Ovary (tissue), 10 donors: ENCODE measurements at places on chromosomes 1 and 21. TPM values are rescaled to one million over a fixed set of nuclear protein-coding genes. Genes with fewer than 3 reads are reported as not detected.

- H3K27ac ChIP-seq: no peak overlapping the region
- DNase-seq: no peak
- H3K4me1 ChIP-seq: no peaks in the 10 kb centered on the region
- no peak overlapping the region for H3K4me3 ChIP-seq
These were observed 190.2 kb downstream of the MATN1 start for GRCh38 chr1:30533141-30533540.

DNA sequence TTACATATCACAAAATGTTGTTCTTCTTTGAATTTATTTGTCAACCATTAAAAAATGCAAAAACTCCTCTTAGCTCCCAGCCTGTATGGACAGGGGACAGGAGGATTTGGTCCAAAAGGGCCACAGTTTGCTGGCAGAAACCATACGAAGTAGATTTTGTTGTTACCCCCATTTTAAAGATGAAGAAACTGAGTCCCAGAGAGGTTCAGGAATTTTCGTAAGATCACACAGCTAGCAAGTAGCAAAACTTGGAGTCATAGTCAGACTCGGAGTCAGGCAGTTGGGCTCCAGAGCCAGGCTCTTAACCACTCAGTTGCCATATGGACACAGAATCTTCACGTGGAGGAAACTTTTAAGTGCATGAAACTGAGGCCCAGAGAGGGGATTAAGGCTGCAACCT, 91.4 kb downstream of the TAS1R2 start:
- no peaks in the 10 kb centered on the region for H3K27me3 ChIP-seq
- H3K27ac ChIP-seq: no peak overlapping the region
- no peak overlapping the region for H3K4me3 ChIP-seq
- H3K36me3 ChIP-seq: no peaks in the 10 kb centered on the region

GRCh38 chr1:105243969-105244368, 1494.3 kb downstream of the AMY1C start:
- DNase-seq: no peak
- no peaks in the 10 kb centered on the region for H3K27me3 ChIP-seq
- H3K4me1 ChIP-seq: no peaks in the 10 kb centered on the region
- no peak overlapping the region for H3K4me3 ChIP-seq

The AMY1B gene
- not detected for total RNA-seq

DNA sequence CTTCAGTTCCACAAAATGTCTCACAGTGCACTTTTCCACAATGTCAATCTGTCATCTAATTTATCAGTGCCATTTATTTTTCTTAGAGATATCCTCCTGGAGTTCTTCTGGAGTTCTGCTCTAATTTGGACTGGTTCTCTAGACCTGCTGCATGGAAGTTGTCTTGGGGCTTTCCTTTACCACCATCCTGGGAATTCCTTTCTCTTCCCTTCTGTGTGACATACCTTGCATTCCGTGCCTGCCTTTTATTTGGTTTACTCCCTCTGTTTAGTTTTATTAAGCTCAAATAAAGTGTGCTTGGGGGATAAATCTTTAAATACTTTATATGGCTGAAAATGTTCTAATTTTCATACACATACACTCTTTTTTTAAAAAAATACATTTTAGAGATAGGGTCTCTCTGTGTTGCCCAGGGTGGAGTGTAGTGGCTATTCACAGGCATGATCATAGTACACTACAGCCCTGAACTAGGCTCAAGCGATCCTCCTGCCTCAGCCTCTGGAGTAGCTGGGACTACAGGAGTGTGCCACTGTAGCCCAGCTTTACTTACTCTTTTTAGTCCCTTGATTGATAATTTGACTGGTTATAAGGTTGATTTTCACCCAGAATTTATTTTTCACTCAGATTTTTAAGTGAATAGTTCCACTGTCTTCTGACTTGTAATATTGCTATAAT, 14.4 kb downstream of the MTF2 start:
- DNase-seq: no peak
- peaks cover 2% of the 10 kb centered on the region for H3K4me1 ChIP-seq
- no peaks in the 10 kb centered on the region for H3K36me3 ChIP-seq
- H3K27ac ChIP-seq: no peak overlapping the region

- H3K36me3 ChIP-seq: no peaks in the 10 kb centered on the region
- no peak for DNase-seq
- H3K4me3 ChIP-seq: no peak overlapping the region
- no peaks in the 10 kb centered on the region for H3K27me3 ChIP-seq
- no peaks in the 10 kb centered on the region for H3K4me1 ChIP-seq
These were observed 22.5 kb upstream of the CNTN2 start for GRCh38 chr1:205020466-205020865.

DNA sequence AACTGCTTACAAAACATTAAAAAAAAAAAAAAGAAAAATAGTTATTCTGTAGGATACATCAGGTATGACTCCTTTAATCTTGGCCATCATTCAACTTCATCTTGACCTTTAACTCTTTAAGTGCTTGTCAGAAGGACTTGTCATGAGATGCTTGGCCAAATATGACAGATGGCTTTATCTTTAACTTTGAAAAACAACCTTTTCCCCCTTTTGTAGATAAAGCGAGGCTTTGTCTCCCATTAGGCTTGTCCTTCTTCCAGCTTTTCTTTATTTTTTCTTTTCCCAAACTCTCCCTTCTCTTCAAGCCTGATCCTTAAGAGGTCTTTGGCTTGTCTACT, 2.3 kb downstream of the SRSF10 start:
- no peaks in the 10 kb centered on the region for H3K27me3 ChIP-seq
- no peak for DNase-seq
- H3K4me3 ChIP-seq: no peak overlapping the region
- no peaks in the 10 kb centered on the region for H3K36me3 ChIP-seq

DNA sequence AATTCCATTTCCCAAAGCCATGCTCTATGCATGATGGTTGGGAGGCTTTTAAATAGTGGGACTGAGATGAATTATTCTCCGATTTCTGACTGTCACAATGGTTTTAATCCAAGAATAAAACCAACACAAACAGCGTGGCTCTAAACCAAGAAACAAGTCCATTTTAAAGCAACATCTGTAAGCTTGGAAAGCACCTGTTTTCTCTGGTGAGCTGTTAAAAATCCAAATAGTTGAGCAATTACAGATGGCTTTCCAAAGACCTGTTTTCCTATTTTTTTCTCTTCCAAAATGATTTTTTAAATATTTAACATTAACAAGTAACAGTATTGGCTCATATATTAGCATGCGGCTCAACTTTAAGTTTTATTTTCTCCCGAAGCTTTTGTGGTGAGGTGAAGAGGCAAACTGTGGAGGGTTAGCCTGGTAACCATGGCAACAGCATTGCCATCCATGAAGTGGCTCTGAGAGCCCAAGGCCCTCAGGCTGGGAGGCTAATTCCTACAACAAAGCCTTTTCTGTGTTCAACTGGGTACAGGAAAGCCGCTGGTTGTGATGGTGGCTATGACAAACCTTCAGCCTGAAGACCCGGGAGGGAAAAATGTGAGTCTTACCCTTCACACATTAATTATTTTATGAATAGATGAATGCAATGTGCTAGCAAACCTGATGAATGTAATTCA, 56.7 kb upstream of the B3GALT5 start:
- H3K36me3 ChIP-seq: no peaks in the 10 kb centered on the region
- no peaks in the 10 kb centered on the region for H3K4me1 ChIP-seq
- no peaks in the 10 kb centered on the region for H3K27me3 ChIP-seq
- no peak for DNase-seq

The CASQ1 gene
- total RNA-seq: not detected

DNA sequence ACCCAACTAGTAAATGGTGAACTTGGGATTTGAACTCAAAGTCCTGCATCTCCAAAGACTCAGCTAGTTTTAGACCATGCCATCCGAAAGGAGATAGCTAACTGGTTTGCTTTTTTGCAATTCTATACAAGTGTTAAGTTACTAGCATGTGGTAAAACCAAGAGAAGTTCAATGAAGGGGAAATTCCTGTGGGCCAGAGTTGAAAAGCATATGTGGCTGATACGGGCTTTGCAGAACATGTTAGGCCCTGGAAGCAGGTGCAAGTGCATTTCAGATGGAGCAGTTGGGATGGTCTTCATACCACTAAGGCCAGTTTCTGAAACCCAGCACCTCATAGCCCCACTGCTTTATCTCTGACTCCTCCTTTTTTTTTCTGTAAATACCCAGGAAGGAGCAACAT, 620.9 kb downstream of the PLPP3 start:
- no peak for DNase-seq
- peaks cover 4% of the 10 kb centered on the region for H3K4me1 ChIP-seq
- H3K27ac ChIP-seq: no peak overlapping the region
- no peaks in the 10 kb centered on the region for H3K27me3 ChIP-seq

- H3K36me3 ChIP-seq: no peaks in the 10 kb centered on the region
- H3K27me3 ChIP-seq: no peaks in the 10 kb centered on the region
- no peaks in the 10 kb centered on the region for H3K4me1 ChIP-seq
- H3K4me3 ChIP-seq: peak within 1 kb of the TSS; percentile 96
These were observed at the start of gene GATAD2B for GRCh38 chr1:153922972-153923925. Gene GATAD2B, minus strand, starts transcription at chr1:153922972. Its CDS starts 94,625 bp downstream, at chr1:153828347.

- no peak for DNase-seq
- H3K4me1 ChIP-seq: no peaks in the 10 kb centered on the region
- no peaks in the 10 kb centered on the region for H3K36me3 ChIP-seq
- peak within 1 kb of the TSS; percentile 19 for H3K4me3 ChIP-seq
These were observed at the start of gene CYYR1 for GRCh38 chr21:26572702-26573381. Gene CYYR1, minus strand, starts transcription at chr21:26573286. Its CDS starts 346 bp downstream, at chr21:26572940.

The CHRM3 gene
- 10.1 TPM for total RNA-seq

DNA sequence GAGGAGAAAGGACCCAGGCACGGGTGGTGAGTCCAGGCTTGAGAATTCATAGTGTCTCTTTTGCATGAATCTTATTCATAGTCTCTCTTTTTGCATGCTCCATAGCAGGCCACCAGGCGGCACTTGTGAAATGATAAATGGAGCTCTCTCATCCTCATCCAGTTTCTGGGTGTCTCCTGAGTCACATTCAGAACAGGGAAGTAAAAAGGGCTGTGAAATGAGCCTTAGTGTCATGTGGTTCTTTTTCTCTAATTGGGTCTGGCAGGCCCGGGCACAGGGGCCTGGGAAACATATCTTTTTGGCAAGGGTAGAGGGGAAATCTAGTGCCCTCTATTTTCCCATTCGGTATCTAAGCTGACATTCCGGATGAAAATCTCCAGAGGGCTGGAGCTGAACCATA, 19.1 kb upstream of the NCF2 start:
- DNase-seq: peak; percentile 54
- no peaks in the 10 kb centered on the region for H3K36me3 ChIP-seq
- H3K27ac ChIP-seq: no peak overlapping the region
- no peak overlapping the region for H3K4me3 ChIP-seq

The PATJ gene
- 26.8 TPM for total RNA-seq

The AQP10 gene
- total RNA-seq: 0.23 TPM

The SGIP1 gene
- 4.5 TPM for total RNA-seq

- DNase-seq: no peak
- peaks cover 7% of the 10 kb centered on the region for H3K4me1 ChIP-seq
- no peaks in the 10 kb centered on the region for H3K36me3 ChIP-seq
- H3K27me3 ChIP-seq: no peaks in the 10 kb centered on the region
- no peak overlapping the region for H3K27ac ChIP-seq
- H3K4me3 ChIP-seq: no peak overlapping the region
These were observed 675.5 kb upstream of the CXADR start for GRCh38 chr21:16837321-16837720.

DNA sequence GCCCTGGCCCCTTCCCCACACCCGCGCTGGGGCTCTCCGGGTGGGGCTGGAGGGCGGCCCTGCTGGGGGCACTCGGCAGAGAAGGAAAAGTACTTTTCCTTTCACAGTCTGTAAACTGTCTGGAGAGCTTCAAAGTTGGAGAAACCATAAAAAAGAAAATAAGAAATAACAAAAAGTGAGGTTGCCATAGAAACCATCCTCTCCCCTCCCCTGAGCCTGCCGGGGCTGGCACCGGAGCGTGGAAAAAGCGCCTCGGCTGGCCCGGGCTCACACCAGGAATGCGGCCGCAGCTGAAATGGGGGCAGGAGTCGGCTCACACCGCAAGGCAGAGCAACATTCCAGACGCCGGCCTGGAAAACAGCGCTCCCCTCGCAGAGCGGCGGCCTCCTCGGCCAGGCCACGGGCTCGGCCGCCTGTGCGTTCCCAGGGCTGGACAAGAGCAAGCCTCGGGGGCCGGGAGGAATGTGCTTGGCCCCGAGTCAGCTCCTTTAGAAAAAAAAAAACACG, 69.2 kb downstream of the MORN1 start:
- H3K27ac ChIP-seq: peak overlapping the region; percentile 72
- DNase-seq: peak; percentile 81
- peak overlapping the region; percentile 7 for H3K4me3 ChIP-seq
- no peaks in the 10 kb centered on the region for H3K36me3 ChIP-seq

The NCAM2 gene
- 2.3 TPM for total RNA-seq

- no peak overlapping the region for H3K27ac ChIP-seq
- no peaks in the 10 kb centered on the region for H3K36me3 ChIP-seq
- H3K4me1 ChIP-seq: no peaks in the 10 kb centered on the region
- no peak for DNase-seq
- H3K27me3 ChIP-seq: no peaks in the 10 kb centered on the region
- no peak overlapping the region for H3K4me3 ChIP-seq
These were observed 228.5 kb downstream of the CACNA1E start for GRCh38 chr1:181711820-181712219.
